ENCODE measurements at places on chromosomes 1 and 21. TPM values are rescaled to one million over a fixed set of nuclear protein-coding genes. Genes with fewer than 3 reads are reported as not detected.

Gene NPPB
- total RNA-seq, result not detected

Gene HES4
- 4.3 TPM for total RNA-seq

Gene FMO3
- total RNA-seq, result 15.6 TPM

Gene CELA3B
- not detected for total RNA-seq

Gene MATN1
- 0.33 TPM for total RNA-seq

Gene A3GALT2
- not detected for total RNA-seq

Gene OR14A16
- total RNA-seq, result not detected

Gene CFAP57
- total RNA-seq, result 0.33 TPM

Gene CD5L
- not detected for total RNA-seq

Gene GPR153
- 26.5 TPM for total RNA-seq

Gene LCE3E
- not detected for total RNA-seq
